Inflammatory macrophage treated with lipopolysaccharide for 4 hours (primary cell): ENCODE measurements at places on chromosomes 6 and 20.

- DNase-seq: no peak
Measured at GRCh38 chr20:278181-278580, 12.4 kb downstream of the C20orf96 start.

DNA sequence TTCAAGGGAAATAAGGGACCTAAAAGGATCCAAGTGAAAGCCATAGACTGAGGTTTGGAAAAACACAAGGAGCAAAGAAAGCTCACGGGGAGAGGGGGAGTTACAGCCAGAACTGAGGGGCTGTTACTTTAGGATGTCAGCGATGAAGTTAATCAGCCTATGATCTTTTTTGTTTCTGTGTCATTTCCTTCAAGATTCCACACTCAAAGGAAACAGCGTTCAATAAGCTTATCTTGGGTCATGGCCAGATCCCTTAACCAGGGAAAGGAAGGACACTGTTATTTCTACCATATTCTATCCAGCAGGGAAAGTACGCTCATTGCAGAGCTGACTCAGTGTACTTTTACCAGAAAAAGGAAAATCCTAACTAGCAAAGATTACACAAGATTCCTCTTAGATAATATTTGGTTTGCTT lies 132.8 kb downstream of the PFDN4 start:
- DNase-seq: no peak

DNA sequence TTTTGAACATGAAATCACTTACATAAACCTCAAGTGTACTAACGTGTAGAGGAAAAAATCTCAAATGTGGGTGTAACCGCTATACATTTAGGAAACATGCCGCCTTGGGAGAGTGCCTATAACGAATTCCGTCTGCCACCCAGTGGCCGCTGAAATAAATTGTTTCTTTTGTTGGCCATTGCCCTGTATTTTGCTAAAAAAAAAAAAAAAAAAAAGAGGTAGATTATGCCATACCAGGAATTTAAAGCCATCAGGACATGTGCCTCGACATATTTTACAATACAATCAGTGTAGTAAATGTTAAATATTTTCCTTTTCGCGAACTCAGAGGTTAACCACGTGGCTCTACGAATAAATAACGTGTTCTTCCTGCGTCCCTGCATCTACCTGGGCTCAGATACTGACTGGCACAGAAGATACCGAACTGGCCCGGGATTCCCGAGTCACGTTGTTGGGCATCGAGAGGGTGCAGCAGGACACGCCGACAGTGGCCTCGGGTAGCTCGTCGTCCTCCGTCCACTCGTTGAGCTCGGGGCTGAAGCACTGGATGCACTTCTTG lies 14.3 kb downstream of the KLHL31 start:
- peak; percentile 92 for DNase-seq

GRCh38 chr6:128017288-128017687 lies 116.4 kb upstream of the THEMIS start:
- no peak for DNase-seq

DNA sequence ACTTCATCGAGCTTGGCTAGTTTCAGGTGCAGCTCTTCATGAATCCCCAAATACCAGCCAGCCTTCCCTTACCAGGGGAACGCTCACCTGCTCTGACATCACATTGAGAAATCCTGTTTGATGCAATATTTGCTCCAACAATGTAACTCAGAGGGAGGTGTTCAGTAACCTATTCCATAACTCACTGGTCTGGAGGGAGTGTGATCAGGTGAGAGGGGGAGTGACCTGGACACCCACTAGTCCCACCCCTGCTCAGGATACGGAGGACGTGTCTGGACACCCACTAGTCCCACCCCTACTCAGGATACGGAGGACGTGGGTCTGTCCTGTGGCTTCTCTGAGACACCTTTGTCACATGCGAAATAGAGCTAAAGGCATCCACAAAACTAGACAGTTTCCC lies 70.3 kb downstream of the HUS1B start:
- no peak for DNase-seq

GRCh38 chr6:15775741-15776140 lies 112.9 kb upstream of the DTNBP1 start:
- DNase-seq: no peak

DNA sequence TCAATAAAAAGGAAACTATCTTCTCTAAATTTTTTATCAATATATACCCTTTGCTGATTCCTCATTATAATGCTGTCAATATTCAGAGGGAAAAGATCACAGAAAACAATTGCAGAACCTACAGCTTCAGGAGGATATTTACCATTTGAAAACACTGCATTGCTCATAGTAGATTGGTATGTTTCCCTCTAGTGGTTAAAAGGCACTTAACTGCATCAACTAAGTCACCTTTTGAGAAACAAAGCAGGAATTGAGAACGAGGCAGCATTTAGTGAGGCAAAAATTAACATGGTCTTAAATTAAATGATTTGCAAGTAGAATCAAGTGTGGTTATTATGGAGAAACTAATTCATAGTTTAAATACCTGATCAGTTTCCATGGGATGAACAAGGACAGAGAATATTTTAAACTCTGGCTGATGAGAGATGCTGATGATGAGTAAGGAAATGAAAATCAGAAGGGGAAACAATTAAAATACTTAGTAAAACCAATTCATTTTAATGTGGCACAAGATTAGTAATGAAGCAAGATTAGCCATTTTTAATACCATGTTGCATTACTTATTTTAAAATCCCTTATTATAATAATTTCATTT lies 642.1 kb downstream of the EPHA7 start:
- DNase-seq: peak; percentile 6

DNA sequence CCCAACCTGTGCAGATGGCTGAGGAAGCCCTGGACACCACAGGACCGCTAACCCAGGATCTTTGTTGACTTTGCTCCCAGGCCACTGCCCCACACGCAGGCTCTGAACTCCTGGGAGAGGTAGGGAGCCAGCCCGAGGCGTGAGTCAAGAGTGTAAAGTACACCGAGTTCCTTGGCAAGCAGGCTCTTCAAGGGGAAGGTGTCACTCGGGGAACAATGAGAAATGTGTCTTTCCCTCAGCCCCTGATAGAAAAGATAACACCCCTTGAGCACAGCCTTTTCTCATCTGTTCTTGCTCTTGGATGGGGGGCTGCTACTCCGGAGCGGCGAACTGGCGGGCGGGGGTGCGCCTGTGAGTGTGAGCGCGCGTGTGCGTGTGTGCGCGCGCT lies 472 bp upstream of the EDN3 start:
- no peak for DNase-seq

GRCh38 chr6:100182313-100182712 lies 188.3 kb upstream of the MCHR2 start:
- DNase-seq: no peak

- DNase-seq: peak; percentile 5
Measured at GRCh38 chr6:40640599-40641227, 53.5 kb upstream of the LRFN2 start.

DNA sequence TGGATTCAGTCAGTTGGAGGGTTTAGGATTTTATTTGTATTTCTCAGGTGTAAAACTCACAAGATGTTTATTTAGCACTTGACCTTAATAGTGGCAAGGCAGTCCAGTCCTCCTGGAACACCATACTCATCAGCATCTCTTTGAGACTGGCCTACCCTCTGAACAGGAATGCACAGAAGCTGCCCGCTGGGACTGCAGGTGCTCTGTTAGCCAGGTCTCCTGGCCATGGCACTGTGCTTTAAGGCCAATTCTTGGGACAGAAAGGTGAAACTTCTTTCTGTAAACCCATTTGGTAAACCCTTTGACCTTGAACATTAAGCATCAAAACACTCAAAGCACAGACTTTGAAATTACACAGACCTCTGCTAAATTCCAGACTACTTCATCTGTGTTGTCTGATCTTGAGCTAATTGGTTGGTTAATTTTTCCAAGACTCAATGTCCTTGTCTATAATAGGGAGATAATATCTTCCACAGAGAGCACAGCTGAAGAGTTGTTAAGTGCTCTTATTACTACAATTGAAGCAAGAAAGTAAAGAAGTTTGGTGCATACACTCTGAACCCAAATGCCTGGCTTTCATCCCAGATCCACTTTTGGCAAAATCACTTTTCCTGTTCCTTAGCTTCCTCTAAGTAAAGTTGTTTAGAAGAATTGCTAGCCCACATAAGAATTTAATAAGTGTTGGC lies 54.9 kb upstream of the NT5E start:
- no peak for DNase-seq
